ENCODE measurements at places on chromosomes 5 and 9. TPM values are rescaled to one million over a fixed set of nuclear protein-coding genes. Genes with fewer than 3 reads are reported as not detected.

The SEPTIN8 gene
- total RNA-seq, result 14.6 TPM

The EIF4E1B gene
- total RNA-seq, result not detected

The STKLD1 gene
- total RNA-seq, result 0.68 TPM

The SLC34A3 gene
- 0.11 TPM for total RNA-seq

The PLK2 gene
- 42.3 TPM for total RNA-seq

The SAXO1 gene
- total RNA-seq, result not detected

The IL31RA gene
- 1.8 TPM for total RNA-seq

The ASPN gene
- not detected for total RNA-seq

The IDNK gene
- 5.2 TPM for total RNA-seq

The IFNA21 gene
- not detected for total RNA-seq

The QRFP gene
- not detected for total RNA-seq

The TCF7 gene
- total RNA-seq, result 11.3 TPM

The RECK gene
- total RNA-seq, result 6.5 TPM

The SPOCK1 gene
- total RNA-seq, result 17.0 TPM

The SH2D3C gene
- not detected for total RNA-seq

Data from A549 treated with GW870086 at 1 μM for 4 hours (cell line).